Stimulated activated CD4-positive, alpha-beta T cell treated with anti-CD3 and anti-CD28 coated beads, Interleukin-1b, Interleukin-23, amount 100 ng/mL, for 48 hours (primary cell): ENCODE measurements at places on chromosomes 12 and 14.

GRCh38 chr14:43307836-43308235 lies 1199.2 kb downstream of the FSCB start:
- no peak for DNase-seq

DNA sequence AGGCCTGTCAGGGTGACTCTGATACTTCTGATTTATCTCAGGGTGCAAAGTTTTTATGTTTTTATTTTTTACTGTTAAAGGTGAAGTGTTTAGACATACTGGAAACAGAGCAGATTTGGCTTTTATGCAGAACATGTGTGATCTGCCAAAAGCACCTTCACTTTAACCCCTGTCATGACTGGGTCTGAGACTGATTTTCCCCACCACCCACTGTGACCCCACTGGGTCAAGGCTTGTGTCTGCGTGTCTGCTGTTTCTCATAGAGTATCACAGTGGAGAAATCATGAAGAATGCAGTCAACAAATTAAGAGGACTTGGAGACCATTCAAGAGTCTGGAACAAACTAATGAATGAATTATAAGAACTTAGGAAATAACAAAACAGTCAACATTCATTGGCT lies 131.2 kb downstream of the SPTSSA start:
- DNase-seq, result no peak

GRCh38 chr12:19369691-19370148 lies 69.6 kb upstream of the AEBP2 start:
- no peak for DNase-seq

GRCh38 chr12:7605900-7606465 lies 59.7 kb downstream of the APOBEC1 start:
- DNase-seq, result no peak

DNA sequence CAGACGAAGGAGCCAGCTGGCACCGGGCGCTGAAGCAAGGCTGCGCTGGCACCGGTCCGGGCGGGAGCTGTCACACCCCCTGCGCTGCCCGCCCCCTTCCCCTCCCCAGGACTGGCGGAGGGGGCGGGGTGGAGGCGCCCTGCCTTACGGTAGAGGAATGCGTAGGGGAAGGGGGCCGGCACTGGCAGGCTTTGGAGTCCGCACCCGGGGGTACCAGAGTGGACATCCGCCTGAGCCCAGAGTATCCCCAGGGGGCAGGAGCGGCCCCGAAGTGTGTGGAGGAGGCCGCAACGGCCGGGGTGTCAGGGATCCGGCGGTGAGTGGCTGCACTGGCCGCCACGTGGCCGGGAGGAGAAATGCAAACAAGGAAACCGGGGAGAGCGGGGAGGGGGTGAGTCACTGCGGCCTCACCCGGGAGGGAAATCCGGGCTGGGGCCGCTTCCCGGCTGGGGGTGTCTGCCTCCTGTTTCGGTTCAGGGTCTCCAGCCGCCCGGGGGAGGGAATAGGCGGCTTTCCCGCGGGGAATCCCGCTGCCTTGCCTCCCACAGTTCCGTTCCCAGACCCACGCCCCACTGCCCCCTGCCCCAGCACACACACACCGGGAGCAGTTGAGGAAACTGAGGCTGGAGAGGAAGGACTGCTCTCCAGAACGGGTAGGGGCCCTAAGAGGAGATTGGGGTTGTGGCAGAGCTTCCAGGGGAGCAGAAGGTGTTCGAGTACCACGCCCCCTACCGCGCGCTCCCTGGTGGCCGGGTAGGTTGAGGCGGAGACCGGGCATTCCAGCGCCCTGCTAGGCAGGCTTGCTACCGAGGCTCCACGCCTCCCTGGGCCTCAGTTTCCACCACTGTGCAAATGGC lies at the start of gene RAPGEF3:
RAPGEF3 (minus strand) TSS at position 47 of the 857 bp plus-strand sequence. CDS start 324 bp downstream, outside the sequence.
- DNase-seq, result peak; percentile 68

GRCh38 chr14:95264271-95264973 lies 55.3 kb downstream of the CLMN start:
- no peak for DNase-seq

- no peak for DNase-seq
Observed at GRCh38 chr12:46554460-46554859, 181.9 kb upstream of the SLC38A2 start.

GRCh38 chr12:56333197-56333678 lies 562 bp downstream of the PAN2 start:
- no peak for DNase-seq

DNA sequence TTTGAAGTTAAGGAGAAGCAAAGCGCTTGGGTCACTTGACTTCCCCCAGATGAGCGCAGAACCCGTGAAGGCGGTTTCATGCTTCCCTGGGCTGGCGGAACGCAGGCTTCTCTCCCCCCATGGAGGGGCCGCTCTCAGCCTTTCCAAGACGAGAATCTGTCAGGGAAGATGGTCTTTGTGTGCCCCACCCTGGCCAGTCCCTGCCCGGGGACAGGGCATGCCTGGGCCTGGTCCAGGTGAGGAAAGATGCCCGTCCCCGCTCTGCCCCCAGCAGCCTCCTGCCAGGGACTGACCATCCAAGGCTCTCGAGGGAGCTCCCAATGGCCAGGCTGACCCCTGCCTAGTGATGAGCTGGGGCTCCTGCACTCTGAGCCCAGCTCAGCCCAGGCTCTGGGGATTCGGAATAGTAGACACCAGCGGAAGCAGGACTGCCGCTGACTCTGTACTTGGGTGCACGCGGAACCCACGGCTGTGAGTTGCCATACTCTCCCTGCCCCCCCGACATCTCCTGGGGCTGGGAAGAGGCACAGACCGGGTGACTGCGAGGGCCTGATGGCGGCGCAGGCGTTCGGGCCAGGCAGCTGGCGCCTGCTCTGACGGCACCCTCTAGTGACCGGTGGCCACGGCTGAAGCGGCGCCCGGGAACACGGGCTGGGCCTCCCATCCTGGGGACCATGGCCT lies 142.2 kb upstream of the FKBP4 start:
- DNase-seq, result no peak

DNA sequence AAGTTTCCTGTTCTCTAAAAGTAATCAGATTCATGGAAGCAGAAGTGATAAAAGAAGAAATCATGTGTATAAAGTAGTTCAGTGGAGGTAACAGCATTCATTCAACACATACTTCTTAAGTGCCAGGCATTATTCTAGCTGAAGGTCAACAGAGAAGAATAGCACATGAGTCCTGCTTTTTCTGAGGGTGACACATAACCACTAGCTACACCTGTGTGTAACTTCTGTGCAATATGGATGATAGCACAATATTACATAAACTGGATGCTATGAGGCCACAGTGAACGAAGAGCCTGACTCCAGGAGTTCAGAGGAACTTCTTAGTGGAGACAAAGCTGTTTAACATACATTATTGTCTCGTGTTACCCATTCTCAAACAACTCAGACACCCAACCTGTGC lies 114.3 kb upstream of the PCED1B start:
- DNase-seq, result no peak

GRCh38 chr14:90398841-90399540 lies 2.2 kb downstream of the CALM1 start:
- no peak for DNase-seq

GRCh38 chr12:79873201-79873600 lies 61.7 kb downstream of the PPP1R12A start:
- DNase-seq, result no peak

DNA sequence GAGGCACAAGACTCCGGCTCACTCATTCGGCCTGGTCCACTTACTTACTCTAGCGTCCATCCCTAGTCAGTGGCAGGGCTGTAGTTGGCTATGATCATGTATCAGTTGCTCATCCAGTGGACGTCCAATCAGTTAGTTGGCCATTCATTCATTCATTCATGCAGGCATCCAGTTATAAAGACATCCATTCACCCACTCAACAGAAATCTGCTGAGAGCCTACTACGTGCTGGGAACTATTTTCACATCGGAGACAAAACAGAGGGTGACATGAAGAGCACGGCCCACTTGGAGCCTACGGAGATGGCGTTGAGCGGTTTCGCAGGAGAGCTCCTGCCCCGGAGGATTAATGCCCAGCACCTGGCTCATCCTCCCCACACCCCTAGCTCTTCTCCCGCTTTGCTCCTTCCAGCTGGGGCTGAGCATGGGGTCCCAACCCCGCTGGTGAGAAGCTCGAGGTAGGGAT lies 49.7 kb downstream of the SNAPC1 start:
- no peak for DNase-seq

DNA sequence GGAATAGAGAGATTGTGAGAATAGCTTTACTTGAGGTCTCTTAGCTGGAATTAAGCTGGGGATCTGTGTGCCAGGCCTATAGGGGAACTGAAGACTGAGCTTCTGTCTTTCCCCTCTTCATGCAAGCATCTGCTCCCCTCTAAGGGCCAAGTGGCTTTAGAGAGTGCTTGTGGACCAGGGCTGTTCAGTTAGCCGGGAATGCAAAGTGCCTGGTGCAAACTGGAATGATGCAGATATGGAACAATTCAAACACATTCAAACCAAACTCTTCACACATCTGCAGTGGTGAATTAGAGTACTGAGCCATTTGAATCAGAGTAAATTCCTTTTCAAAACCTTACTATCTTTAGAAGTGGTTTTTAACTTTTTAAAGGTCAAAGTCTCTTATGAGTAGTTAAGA lies 99.0 kb downstream of the LIN7A start:
- no peak for DNase-seq

DNA sequence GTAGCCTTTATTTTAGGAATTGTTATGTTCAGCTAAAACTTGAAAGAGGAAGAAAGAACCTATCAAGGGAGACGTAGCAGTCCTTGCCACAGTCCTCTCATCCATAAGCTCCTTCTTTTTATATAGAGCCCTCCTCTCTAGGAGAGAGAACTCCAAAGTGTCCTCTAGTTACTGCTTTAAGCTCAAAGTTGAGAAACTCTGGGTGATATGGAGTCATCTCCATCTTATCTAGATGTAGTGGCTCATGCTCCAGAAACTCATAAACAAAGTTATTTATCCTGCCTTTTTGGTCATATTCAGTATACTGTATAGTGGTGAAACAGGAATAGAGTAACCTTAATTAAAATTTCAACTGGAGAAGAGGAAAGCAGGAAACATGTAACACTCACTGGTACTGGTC lies 90.4 kb upstream of the ATF7IP start:
- DNase-seq, result no peak

DNA sequence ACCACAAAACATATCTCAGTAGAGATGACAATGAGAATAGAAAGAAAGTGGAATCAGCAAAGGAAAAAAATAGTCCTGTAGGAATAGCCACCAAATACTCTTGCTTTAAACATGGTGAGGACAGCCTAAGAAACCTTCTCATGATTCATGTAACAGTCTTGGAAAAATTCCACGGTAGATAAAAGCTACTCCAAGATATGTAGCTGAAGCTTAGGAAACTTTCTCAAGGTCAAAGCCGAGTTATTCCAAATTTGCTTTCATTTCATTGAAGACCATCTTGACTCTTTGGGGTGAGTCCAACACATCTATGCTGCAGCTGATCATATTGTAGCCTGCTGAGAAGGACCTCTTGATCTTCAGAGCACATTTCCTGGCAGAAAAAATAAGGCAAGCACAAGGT lies 157.6 kb downstream of the PAH start:
- DNase-seq, result no peak
